ENCODE measurements at places on chromosomes 1 and 21.

DNA sequence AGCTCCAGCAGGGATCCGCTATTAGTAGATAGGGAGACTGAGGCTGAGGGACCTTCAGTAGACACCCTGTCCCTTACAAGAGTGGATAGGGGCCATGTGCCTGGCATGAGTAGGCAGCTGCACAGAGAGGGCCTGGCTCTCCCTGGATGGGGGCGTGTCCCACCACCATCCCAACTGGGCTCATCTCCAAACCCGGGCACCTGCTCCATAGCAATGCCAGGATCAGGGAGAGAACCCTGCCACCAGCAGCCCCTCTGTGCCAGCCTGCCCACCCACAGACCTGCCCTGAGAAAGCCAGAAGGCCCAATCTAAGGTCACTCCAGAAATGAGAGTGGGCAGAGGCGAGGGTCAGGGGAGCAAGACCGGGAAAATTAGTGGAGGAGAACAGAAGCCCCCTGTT lies 121.3 kb downstream of the GRIK3 start:
- no peak for DNase-seq

DNA sequence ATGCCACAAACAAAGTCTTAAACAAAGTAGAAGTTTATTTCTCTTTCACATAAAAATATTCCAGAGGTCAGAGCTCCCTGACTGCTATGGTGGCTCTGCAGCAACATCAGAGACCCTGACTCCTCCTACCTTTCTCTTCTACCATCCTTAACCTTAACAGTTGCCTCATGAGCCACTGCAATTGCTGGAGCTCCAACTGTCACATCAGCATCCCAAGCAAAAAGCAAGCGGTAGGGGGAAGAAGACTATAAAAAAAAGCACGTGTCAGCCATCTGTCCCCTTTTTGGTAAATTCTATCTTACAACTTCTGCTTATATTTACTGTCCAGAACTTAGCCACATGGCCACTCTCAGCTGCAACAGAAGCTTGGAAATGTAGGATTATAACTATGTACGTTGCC lies 21.8 kb upstream of the H6PD start:
- DNase-seq: no peak

DNA sequence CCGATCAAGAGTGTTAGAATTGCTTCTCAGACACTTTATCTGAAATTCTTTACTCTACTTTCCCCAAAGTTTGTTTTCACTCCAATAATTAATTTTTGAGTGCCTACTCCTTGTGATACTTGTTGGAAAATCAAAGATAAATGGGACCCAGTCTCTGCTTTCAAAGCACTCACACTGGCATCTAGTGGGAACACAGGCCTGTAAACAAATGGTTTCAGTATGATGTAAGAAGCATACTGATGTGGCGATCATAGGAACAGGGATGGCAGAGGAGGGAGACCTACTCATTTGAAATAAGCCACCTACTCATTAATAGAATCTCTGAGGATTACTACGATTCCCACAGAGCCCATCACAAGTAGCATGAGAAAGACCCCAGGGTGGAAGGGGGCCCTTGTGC lies 273.7 kb upstream of the ST6GALNAC5 start:
- DNase-seq: no peak

- DNase-seq: peak; percentile 64
Observed at GRCh38 chr1:8671306-8671917, 146.0 kb downstream of the RERE start.

- peak; percentile 30 for DNase-seq
Observed at GRCh38 chr1:209761011-209761635, 5.3 kb downstream of the TRAF3IP3 start.

DNA sequence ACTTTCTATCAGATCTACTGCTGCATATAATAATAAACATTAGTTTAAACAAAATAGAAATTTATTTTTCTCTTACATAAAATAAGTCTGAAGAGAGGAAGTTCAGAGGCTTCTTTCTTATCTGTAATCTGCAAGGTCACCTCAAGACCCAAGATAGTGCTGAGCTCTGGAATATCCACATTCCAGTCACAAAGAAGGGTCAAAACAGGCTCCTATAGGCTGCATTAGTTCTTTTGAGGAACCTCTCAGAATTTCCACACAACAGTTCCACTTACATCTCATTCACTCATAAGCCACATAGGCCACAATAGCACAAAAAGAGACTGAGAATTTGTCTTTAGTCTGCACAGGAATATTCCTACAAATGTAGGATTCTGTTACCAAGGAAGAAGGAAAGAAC lies 15.4 kb downstream of the DYNLT5 start:
- DNase-seq: no peak

- no peak for DNase-seq
Observed at GRCh38 chr1:36178471-36179219, 22.7 kb downstream of the MAP7D1 start.

DNA sequence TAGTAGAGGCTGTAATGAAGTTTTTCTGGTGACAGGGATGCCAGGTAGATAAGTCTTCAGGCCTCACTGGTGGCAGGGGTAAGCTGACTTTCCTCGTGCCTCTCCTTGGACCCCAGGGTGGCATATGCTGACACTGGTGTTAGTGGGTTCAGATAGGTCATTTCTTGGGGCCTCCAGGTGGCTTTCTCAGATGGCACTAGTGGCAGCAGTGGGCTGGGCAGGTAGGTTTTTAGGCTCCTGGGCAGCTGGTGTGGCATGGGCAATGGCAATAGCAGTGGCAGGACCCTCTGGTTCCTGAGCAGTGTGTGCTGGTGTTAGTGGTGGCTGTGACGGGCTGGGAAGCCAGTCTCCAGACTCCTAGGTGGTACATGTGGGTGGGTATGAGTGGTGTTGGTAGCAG lies 140.3 kb downstream of the PTBP2 start:
- DNase-seq: no peak

DNA sequence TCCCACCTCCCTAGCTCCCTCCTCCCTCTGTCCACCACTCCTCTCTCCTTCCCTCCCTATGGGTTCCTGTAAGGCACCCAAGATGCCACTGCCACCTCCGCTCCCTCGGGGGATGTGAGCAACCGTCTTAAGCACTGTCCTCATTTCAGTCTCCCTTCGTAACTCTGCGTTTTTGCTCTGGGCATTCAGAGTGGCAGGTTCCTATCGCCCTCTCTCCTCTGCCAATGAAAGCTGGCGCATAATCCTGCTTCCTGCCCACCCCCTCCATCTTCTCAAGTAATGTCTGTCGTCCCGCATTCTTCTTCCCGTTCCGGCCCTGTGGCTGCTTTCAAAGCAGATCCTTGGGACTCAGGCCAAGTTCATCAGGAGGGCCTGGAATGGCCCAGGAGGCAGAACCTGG lies 253.9 kb upstream of the TMEM51 start:
- no peak for DNase-seq

DNA sequence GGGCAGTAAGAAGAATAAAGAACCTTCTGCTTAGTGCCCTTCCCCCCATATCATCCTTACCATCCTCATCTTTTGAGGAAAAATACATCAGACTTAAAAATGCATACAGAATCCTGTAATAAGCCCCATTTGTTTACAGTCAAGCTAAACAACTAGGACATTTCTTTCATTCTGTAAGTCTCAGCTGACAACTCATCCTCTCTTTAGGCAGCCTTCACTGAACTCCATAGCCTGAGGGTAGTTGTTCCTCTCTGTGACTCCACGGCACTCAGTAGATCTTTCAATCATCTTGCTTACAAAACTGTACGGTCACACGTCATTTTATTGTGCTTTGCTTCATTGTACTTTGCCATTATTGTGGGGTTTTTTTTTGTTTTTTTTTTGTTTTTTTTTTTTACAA lies 82.5 kb downstream of the NRIP1 start:
- no peak for DNase-seq

GRCh38 chr1:156797212-156797871 lies 19.3 kb downstream of the SH2D2A start:
- DNase-seq: peak; percentile 69

- DNase-seq: no peak
Observed at GRCh38 chr1:43009274-43009673, 50.6 kb upstream of the SLC2A1 start.

- no peak for DNase-seq
Observed at GRCh38 chr1:244060686-244061085, 9.6 kb downstream of the ZBTB18 start.

DNA sequence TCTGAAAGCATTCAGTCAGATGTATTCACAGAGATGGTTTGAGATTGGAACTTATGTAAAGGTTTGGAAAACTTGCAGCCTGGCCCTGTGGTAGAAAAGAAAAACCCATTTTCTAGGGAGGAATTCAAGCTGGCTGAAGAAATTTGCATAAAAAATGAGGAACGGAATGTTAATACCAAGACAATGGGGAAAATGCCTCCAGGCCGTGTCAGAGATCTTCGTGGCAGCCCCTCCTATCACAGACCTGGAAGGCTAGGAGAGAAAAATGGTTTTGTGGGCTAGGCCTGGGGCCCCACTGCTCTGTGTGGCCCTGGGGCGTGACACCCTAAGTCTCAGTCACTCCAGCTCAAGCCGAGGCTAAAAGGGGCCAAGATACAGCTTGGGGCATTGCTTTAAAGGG lies 26.7 kb downstream of the NME7 start:
- no peak for DNase-seq

Data from bronchial epithelial cell (primary cell).